Esophagus mucosa (tissue), 1 donor: ENCODE measurements at places on chromosomes 16 and 17. TPM values are rescaled to one million over a fixed set of nuclear protein-coding genes. Genes with fewer than 3 reads are reported as not detected.

DNA sequence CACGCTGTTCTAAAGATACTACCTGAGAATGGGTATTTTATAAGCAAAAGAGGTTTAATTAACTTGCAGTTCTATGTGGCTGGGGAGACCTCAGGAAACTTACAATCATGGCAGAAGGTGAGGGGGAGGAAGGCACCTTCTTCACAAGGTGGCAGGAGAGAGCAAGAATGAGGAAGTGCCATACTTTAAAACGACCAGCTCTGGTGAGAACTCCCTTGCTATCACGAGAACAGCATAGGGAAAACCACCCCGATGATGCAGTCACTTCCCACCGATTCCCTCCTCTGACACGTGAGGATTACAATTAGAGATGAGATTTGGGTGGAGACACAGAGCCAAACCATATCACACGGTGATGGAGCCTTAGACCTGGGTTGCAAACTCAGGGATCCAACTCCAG lies 317.5 kb upstream of the EEF2KMT start:
- ATAC-seq, result no peak

- peak; percentile 83 for ATAC-seq
Observed at GRCh38 chr17:67239597-67239996, 5.4 kb downstream of the HELZ start.

- peak; percentile 78 for ATAC-seq
Observed at GRCh38 chr17:1122533-1123392, 57.0 kb downstream of the ABR start.

The DNAH9 gene
- 0.44 TPM for total RNA-seq

- ATAC-seq, result no peak
Observed at GRCh38 chr17:27439342-27439741, 16.9 kb upstream of the KSR1 start.

The PRSS53 gene
- 0.48 TPM for total RNA-seq

GRCh38 chr17:69969897-69970296 lies 105.1 kb upstream of the KCNJ16 start:
- no peak for ATAC-seq

- ATAC-seq, result peak; percentile 23
Observed at GRCh38 chr17:82236142-82236971, 7.5 kb downstream of the SLC16A3 start.

DNA sequence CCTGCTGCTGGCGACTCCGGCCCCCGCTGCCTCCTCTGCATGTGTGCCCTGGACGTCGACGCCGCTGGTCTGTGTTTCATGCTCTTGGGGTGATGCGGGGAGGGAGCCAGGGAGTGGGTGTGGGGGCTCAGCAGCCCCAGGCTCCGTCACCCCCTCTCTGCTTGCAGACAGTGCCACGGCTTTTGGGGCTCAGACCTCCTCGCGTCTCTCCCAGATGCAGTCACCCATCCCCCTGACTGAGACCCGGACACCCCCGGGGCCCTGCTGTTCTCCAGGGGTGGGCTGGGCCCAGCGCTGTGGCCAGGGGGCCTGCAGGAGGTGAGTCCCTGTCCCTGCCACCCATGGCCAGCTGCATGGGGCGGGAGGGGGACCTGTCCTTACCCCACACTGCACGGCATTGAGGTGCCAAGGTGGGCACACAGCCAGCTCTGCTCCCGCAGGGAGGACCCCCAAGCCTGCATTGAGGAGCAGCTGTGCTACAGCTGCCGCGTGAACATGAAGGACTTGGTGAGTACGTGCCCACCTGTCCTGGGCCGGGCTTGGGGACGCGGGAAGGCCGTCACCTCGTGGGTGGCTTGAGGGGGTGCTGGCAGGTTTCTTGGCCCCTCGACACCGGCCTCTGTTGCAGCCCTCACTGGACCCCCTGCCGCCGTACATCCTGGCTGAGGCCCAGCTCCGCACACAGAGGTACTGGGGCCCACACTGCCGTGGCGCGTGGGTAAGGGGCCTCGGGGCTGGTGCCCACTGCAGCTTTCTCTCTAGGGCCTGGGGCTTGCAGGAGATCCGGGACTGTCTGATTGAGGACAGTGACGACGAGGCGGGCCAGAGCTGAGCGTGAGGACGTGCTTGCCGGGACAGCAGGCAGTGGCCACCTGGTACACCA lies 8.4 kb downstream of the CTU2 start:
- ATAC-seq, result peak; percentile 4

DNA sequence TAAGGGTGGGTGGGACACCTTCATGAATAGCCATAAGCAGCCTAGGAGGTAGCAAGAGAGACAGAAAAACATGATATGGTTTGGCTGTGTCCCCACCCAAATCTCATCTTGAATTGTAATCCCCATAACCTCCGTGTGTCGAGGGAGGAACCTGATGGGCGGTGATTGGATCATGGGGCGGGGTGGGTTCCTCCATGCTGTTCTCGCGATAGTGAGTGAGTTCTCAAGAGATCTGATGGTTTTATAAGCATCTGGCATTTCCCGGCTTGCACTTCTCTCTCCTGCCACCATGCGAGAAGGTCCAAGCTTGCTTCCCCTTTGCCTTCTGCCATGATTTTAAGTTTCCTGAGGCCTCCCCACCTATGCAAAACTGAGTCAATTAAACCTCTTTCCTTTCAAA lies 259.1 kb upstream of the ERCC4 start:
- no peak for ATAC-seq

- no peak for ATAC-seq
Observed at GRCh38 chr16:31710134-31710533, 163.5 kb upstream of the ZNF267 start.

DNA sequence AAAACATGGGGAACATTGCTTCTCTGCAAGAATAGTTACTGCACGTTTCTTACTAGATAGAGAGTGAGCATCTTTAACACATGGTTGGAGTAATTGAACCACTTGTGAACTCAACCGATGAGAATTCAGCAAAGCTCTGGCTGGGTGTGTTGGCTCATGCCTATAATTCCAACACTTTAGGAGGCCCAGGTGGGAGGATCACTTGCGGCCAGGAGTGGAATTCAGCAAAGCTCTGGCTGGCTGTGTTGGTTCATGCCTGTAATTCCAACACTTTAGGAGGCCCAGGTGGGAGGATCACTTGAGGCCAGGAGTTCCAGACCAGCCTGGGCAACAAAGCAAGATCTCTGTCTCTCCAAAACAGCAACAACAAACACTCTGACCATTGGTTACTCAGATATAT lies 865.9 kb downstream of the KCNJ2 start:
- no peak for ATAC-seq

GRCh38 chr17:81416612-81417011 lies 21.4 kb downstream of the BAHCC1 start:
- ATAC-seq, result no peak

The SMPD3 gene
- total RNA-seq, result 0.52 TPM

GRCh38 chr16:75060723-75061122 lies 55.9 kb downstream of the LDHD start:
- no peak for ATAC-seq

The FNDC8 gene
- not detected for total RNA-seq

The WNT9B gene
- not detected for total RNA-seq

The GLG1 gene
- total RNA-seq, result 54.6 TPM

- no peak for ATAC-seq
Observed at GRCh38 chr16:23005951-23006350, 143.3 kb downstream of the USP31 start.

The TPSG1 gene
- total RNA-seq, result 0.24 TPM

GRCh38 chr16:88963583-88963982 lies 13.4 kb downstream of the CBFA2T3 start:
- no peak for ATAC-seq

DNA sequence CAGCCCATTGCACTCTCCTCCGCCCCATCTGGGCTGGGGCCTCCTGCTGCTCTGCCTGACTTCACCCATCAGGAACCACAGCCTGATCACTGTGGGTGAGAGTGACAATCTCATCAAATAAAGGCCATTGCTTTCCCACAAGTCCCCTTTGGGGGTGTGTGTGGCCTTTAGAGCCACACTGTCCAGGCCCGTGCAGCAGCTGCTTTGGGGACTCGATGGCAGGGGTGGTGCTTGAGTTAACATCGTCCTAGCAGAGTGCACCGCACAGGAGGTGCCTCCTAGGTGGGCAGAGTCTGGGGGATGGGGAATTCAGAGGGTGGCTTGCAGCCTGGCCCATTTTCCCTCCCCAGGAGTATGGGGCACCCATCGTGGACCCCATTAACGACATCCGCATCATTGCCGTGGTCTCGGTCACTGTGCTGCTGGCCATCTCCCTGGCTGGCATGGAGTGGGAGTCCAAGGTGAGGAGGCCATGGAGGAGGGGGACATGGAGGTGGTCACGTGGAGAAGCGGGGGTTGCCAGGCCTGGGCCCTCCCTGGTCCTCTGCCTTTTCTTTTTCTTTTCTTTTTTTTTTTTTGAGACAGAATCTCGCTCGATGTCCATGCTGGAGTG lies 5.4 kb downstream of the SLC12A3 start:
- no peak for ATAC-seq

DNA sequence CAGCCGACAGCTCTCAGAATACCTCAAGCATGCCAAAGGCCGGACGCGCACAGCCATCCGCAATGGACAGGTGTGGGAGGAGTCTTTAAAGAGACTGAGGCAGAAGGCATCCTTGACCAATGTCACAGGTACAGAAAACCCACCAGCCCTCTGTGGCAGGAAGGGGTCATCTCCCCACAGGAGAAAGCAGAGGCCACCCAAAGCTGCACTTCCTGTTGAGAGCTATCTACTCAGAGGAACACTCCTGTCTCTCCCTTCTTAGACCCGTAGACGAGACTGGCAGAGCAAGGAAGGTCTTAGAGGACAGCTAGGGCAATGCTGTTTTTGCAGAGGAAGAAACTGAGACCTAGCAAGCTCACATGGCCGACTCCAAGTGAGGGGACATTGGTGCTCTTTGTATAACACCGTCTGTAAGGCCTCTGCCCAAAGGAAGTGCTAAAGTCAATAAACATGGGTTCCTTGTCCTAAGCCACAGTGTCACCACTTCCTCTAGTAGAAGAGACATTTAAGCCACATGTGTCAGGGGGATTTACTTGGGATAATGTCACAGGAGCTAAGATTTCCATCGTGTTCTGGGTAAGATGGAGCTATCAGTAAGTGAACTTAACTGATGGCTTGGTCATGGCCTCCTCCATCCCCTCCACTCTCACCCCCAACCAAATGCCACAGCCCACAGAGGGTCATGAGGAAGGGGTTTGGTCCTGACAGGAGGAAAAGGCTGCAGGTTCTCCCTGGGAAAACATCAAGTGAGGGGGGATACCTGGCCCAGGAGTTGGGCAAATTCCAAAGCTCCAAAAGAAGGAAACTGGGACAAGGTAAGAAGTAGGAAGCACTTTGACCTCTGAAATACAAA lies 9.4 kb downstream of the LPO start:
- no peak for ATAC-seq

DNA sequence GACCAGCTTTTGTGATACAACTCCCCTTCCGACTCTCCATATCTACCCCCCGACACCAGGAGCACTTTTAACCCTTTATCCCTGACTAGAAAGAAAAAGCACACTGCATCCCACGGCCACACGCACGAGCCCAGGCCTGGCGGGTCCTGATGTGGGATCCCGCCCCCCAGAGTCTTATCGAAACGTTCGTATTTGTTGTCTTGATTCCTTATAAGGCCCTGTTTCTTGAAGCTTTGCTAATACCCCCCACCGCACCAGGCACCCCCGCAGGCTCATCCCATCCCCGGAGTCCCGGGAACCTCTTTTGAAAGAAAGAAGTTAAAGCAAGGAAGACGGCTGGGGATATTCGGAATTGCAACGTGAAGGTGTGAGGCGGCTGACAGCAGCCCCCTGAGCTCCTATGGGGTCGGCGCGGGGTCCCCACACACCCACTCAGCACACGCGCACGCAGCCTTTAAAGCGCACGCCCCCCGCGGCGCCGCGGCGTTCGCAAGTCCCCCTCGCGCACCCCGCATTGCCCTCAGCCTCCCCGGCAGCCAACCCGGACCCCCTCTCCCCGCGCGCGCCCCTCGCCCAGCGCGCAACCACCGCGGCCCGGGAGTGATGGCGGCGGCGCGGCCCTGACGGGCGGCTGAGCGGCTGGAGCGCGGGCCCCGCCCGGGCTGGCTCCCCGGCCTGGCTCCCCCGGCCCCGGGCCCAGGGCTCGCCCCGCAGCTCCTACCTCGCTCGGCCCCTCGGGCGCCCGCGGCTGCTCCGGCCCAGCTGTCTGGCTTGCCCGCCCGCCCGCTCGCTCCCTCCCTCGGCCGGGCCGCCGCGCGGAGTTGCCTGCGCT lies 448 bp downstream of the STAT5B start:
- ATAC-seq, result peak; percentile 45

The SPEM1 gene
- total RNA-seq, result not detected

The NPW gene
- 0.80 TPM for total RNA-seq

DNA sequence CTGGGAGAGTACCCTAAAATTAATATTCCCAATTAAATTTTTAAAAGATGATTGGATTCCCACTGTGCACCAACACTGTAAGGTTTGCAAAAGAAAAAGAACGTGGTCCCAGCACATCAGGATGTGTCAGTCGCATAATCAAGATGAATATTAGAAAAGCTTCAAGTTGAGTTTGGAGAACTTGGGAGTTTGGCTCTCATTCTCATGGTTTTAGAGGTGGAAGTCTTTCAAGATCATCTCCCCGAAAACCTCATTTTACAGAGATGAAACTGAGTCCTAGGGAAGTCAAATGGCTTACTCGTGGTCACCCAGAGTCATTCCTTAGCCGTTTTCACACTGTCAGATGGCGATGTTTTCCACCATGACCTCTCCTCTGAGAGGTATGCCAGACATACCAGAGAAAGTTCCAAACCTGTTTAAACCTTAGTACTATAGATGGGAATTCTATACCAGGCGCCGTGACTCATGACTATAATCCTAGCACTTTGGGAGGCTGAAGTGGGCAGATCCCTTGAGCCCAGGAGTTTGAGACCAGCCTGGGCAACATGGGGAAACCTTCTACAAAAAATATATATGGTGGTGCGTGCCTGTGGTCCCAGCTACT lies 1.2 kb downstream of the SEC14L1 start:
- no peak for ATAC-seq

- peak; percentile 57 for ATAC-seq
Observed at GRCh38 chr16:67150047-67150832, 558 bp downstream of the B3GNT9 start.

- ATAC-seq, result no peak
Observed at GRCh38 chr17:80704381-80704819, 159.8 kb downstream of the RPTOR start.

GRCh38 chr16:11499295-11500089 lies 87.2 kb downstream of the LITAF start:
- ATAC-seq, result peak; percentile 51

The STARD3 gene
- total RNA-seq, result 28.0 TPM

DNA sequence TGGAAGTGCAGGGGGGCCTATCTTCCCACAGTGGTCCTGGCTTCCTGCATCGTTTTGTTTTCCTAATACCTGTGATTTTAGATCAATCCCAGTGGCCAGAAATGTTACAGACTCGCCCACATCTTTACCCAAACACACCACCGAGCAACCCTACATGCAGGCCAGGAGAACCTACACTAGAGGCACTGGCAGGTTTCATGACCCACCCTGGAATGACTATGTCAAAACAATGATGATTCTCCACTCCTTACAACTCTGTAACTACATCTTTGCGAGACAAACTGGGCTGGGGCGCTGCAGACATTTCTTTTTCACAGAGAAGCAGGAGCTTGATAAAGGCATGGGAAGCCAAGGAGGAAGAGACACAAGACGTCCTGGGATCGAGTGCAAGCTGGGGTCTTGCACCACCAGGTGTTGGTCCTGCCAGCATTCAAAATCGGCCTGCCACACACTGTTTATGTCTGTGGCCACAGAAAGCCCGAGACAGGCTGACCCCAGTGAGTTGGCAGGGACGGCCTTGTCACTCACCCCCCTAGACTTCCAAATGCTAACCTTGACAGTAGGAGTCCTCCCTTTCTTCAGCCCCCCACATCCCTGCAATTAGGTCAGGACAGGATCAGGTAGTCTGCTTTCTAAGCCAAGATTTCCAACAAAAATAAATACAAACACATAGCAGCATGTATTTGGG lies 32.5 kb downstream of the UBE2O start:
- no peak for ATAC-seq

The KRTAP9-7 gene
- total RNA-seq, result not detected

The CEP295NL gene
- 1.7 TPM for total RNA-seq

The PABPN1L gene
- total RNA-seq, result not detected
